ENCODE measurements at places on chromosomes 3 and 15.

DNA sequence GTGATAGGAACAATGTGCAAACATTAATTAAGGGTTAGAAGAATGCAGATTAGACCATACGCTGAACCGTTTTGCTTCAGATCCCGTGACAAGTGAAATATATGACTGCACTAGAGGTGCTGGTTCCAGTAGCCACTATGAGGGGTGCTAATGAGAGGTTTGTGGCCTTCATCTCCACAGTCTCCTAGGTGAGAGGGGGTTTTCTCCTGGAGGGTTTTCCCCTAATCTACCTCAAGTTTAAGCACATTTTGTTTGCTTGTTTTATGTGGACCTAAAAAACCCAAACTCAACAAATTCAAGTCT lies 13.7 kb upstream of the SHF start:
- no peak for DNase-seq

DNA sequence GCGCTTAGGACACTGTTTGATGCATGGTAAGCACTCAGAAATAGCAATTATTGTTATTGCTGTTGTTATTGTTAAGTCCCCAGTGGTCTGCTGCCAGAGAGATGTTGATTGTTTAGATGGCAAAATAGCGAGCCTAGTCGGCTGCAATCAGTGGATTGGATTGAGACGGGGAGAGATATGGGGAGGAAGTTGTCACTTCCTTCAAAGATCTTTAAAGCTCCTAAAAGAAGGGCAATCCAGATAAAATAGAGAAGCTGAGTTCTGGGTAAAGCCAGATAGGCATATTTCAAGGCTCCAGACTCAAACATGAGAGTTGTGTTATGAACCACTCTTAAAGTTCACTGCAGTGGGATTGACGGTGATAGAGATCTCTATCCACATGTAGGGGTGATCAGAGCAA lies 64.5 kb downstream of the RYR3 start:
- no peak for DNase-seq

GRCh38 chr15:29613951-29614382 lies 208.3 kb downstream of the TJP1 start:
- no peak for DNase-seq

DNA sequence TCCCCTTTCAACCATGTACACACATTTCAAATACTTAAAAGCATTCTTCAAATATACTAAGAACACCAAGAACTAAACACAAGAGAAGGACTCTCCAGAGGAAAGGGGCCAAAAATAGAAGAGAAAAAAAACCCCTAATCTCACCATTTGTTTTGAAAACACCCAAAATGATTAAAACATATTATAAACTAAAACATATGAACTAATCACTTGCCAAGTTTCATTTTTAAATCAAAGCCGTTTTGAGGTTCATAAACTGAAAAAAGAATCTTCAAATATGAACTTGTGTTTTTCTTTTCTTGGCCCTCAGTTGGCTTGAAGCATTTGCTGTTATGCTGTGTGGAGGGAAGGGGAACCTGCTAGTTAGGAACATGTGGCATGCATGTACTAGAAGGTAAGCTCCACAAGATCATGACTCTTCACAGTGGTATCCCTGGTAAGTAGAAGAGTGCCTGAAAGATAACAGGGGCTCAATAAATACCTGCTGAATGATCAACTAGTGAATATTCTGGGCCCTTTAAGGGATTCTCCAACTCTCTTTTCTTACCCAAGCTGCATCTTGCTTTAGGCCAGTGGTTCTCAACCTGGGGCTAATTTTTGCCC lies 224.5 kb downstream of the TIGIT start:
- no peak for DNase-seq

DNA sequence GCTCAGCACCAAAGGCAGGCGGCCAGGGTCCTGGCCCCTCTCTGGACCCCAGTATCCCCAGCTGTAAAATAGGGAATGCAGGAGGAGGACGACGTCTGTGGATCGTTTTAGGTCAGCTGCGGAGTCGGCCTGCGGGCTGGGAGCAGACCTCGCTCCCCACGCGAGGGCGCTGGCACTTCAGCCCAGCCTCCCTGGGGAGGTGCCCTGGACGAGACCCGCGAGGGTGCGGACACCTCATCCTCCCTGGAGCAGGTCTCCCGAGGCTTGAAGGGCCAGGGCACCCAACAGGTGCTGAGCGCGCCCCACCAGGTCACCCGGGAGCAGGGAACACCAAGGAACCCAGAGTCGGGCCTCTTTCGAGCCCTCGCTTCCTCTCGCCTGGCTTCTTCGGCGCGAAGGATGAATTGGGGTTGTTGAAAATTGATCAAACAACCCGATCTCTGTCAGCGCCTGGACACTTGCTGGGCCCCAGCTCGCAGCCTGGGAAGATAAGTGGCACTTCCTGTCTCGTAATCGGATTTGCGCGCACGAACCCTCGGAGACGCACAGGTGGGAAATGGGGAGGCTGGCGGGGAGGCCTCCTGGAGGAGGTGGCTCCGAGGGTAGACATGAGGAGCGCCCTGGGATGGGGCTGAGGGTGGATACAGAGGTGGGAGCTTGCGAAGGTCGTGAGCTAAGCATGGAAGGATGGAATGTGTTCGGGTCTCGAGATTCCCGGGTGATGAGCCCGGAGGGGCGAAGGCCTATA lies 588 bp upstream of the VIPR1 start:
- DNase-seq, result peak; percentile 33

GRCh38 chr3:69058180-69058946 lies 6.2 kb upstream of the TMF1 start:
- no peak for DNase-seq

DNA sequence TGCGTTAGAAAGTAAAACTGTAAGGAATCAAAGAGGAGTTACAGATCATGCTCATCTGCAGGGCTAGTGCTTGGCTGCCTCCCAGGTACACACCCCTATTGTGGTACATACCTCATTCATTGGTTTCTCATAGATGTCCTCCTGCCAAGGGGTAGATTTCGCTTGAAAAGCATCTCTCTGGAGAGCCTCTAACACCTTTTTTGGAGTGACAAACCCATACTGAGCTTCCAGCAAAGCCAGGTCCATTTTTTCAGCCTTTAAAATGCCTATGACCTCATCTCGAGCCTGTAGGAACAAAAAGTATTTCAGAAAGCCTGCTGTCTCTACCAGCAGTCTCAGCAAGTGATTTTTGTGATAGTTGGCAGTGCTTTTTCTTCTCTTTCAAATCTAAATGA lies 112.1 kb downstream of the CMSS1 start:
- no peak for DNase-seq

GRCh38 chr3:64166584-64167162 lies 58.6 kb downstream of the PRICKLE2 start:
- no peak for DNase-seq

DNA sequence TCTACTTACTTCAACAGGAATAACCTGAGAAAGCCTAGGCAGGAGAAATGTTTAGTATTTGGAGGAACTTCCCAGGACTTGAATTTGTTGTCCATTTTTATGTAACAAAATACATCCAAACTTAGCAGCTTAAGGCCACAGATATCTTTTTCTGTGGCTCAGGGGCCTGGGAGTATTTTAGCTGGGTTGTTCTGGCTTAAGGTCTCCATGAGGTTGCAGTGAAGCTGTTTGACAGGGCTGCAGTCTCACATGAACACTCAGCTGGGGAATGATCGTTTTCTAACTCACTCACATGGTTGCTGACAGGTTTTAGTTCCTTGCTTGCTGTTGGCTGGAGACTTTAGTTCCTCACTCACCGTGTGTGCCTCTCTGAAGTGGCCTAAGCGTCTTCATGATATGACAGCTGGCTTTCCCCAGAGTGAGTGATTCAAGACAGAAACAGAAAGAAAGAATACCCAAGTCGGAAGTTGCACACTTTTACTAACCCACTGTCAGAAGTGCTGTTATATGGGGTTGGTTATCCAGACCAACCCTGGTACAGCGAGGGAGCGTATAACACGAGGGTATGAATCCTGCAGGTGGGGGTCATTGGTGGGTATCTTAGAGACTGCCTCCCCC lies 229.7 kb upstream of the TBL1XR1 start:
- DNase-seq, result no peak

DNA sequence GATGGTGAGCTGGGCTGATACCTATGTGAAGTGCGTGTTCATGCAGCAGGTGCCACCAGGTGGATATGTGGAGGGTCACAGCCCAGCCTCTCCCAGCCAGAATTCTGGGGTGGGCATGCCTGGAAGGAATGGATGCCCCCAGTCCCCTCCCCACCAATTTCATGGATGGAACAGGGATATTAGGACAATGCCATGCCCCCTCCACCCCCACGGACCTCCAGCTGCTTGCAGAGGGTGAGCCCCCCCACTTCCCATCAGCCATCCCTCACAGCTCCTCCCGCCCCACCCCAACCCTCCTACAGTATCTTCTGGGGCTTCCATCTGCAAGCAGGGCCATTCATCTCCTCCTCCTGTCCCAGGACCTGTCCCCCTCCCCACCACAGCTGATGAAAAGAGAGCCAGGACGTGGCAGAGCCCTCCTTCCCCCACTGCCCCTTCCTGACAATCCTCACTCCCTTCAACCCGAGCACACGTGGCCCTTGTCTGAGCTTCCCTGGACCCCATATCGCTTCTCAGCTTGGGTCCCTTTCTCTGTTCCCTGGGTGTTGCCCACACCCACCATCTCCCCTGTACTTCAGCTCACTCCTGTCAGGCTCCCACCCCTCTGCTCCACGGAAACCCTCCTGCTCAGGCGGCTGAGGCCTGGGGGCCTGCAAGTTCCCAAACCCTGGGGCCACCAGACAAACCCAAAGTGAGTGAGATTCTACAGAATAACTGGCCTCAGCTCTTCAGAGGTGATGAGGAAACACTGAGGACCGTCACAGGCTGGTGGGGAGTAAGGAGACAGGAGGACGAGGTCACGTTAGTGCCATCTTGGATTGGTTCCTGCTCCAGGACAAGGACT lies 2.8 kb upstream of the SEMA3G start:
- no peak for DNase-seq

DNA sequence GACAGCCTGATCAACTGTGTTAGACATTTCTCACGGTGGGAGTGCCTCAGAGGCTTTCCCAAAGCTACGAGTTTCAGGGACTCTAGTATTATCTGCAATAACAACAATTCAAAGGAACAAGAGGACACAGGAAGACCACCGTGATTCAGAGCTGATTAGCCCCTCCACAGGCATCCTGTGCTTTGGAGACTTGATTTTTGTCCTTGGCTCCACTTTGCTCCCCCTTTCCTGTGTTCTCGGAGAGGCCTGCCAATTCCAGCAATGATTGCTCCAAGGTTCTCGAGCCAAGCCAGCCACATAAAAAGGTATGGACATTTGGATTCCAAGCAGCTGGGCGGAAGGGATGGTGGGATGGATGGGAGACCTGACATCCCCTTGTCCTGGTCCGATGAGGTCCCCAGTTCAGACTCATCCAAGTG lies 14.3 kb downstream of the EHD4 start:
- DNase-seq, result no peak

GRCh38 chr3:35120026-35120425 lies 519.3 kb upstream of the ARPP21 start:
- DNase-seq, result no peak

- no peak for DNase-seq
These were observed 75.9 kb downstream of the TMEM108 start for GRCh38 chr3:133113927-133114597.

GRCh38 chr3:66367979-66368378 lies 132.8 kb downstream of the LRIG1 start:
- DNase-seq, result no peak

- no peak for DNase-seq
These were observed 752.1 kb upstream of the ALCAM start for GRCh38 chr3:104614564-104614963.

GRCh38 chr3:148175214-148175613 lies 522.5 kb upstream of the AGTR1 start:
- DNase-seq, result no peak

- DNase-seq, result no peak
These were observed 45.7 kb downstream of the RLBP1 start for GRCh38 chr15:89175617-89176191.

DNA sequence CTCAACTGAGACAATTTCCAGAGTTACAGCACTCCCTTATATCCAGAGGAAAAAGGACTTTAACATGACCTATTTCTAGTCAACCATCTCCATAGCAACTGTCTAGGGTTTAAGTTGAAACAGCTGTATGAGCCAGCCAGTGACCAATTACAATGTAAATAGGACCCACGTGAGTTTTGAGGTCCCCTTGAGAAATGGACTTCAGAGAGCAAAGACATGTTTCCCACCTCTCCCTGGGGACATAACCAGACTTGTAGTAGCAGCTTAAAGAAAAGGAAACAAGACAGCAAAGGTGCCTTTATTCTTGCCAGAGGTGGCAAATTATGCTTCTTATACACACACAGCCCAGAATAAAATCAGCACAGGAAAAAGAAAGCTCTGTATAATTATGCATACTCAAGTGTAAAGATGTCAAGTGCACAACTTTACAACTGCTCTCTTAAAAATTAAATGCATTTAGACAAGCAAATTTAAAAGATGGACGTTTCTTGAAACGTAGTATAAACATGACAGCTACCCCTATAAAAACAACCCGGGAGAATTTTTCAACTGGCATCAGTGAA lies 40.2 kb downstream of the SUMF1 start:
- no peak for DNase-seq

- DNase-seq, result no peak
These were observed 975 bp downstream of the PCSK6 start for GRCh38 chr15:101488300-101489164.

DNA sequence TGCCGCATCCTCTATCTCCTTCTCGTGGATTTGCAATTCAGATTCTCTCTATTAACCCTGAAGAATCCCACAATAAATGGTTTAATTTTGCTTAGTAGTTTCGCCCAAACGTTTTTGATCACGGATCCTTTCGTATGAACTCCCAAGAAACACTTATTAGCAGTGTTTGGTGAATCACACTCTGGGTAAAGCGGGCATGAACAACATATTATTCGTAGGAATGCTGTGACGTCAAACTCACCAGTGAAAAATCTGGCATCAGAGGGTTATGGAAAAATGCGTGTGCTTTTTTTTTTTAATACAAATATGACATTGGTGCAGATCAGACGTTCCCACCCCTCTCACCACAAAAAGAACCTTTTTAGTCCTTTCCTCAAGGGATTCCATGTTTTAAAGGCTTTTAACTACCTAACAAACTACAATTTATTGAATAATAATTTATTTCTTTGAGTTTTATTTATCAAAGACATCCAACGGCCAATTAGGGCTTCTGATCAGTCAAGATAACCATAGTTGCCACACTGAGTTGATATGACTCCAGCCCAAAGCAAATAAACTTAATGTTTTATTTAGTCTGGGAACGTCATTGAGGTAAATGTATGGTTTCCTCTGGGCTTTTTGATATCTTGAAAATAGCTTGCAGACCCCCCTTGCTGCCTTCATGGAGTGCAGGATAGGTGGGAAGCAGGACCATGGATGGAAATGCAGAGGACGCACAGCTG lies 45.5 kb upstream of the CGNL1 start:
- DNase-seq, result no peak

DNA sequence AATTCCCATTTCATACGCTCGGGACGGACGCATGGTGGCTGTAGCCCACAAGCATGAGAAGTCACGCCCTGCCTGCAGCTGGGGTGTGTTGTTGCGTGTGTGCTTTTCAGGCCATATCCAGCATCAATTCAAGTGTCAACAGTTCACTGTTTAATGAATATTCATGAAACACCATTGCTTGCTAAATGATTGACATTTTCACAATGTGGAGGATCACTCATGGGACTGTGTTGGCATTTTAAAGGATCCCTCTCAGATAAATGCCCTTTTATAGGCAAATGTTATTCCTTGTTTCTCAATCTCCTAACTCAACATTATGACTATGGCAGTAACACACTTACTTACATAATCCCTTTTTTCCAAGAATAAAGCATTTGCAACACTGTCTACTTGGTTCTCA lies 511.3 kb downstream of the GABRG3 start:
- DNase-seq, result no peak

- DNase-seq, result no peak
These were observed 18.0 kb downstream of the PDIA5 start for GRCh38 chr3:123084738-123085237.

Measured in activated gamma-delta T cell (primary cell).